OCI-LY7 (cell line): ENCODE measurements at places on chromosomes 13 and 19.

GRCh38 chr19:29545866-29546582 lies 20.2 kb downstream of the VSTM2B start:
- no peak for DNase-seq

DNA sequence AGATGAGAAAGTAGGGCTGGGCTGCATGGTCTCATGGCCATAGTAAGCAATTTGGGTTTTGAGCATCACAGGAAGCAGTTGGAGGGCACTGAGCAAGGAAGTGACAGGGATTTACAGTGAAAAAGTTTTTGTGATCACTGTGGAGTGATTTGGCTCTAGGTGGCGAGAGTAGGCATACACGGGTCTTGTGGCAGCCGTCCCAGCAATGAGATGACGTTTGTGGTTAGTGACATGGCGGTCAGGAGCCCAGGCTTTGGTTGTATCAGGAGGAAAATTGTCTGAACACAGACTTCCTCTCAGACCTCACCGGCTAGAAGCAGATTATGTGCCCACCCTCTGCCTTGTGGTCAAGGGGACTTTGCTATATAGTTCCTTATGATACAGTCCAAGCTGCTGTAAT lies 3.3 kb downstream of the ZNF444 start:
- no peak for DNase-seq

GRCh38 chr19:961866-962620 lies 22.1 kb upstream of the WDR18 start:
- no peak for DNase-seq

- no peak for DNase-seq
These were observed 1.4 kb upstream of the OR7G3 start for GRCh38 chr19:9128171-9128570.

DNA sequence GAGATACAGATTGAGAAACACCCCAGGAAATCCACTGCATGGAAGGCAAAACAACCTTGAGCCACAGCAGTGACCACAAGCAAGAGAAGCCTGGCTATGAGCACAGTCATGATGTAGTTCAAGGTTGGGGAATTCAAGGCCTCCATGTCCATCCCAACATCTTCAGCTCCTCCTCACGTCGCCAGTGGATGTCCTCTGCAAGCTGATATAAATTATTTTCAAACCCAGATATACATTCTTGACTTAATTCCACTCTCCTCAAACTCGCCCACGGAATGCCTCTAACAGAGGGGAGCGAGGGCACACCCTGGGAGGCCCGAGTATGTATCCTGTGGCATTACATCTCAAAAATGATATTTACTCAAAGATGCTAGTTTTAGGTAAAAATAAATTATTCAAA lies 105.5 kb downstream of the SHISA2 start:
- no peak for DNase-seq

- DNase-seq = no peak
These were observed 263.3 kb downstream of the COG6 start for GRCh38 chr13:39918620-39919236.

DNA sequence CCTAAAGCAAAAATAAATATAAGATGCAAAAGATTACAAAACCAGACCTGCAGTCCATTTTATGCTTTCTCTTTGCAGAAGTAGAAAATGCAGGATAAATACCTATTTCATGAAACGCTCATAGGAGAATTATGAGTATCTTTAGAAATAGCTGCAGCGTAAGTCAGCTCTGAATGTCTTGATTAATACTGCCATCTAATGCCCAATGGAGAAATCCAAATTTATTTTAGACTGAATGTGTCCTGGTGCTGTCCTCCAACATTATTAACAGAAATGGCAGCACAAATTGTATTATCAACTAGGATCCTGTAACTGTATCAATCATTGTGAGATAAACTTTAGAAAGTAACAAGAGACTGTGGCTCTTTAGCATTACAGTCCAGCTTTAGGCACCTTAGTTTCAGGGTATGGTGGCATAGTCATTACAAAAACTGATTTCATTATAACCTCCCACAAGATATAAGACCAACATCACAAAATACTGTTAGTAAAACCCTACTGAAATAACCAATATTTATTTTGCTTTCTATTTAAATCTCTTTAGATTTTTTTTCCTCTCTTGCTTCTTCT lies 162.1 kb upstream of the MIR17HG start:
- DNase-seq = peak; percentile 44

GRCh38 chr19:14779151-14779550 lies 791 bp upstream of the ADGRE2 start:
- DNase-seq = no peak

- DNase-seq = no peak
These were observed 14.4 kb upstream of the NPAS1 start for GRCh38 chr19:47005164-47005641.

DNA sequence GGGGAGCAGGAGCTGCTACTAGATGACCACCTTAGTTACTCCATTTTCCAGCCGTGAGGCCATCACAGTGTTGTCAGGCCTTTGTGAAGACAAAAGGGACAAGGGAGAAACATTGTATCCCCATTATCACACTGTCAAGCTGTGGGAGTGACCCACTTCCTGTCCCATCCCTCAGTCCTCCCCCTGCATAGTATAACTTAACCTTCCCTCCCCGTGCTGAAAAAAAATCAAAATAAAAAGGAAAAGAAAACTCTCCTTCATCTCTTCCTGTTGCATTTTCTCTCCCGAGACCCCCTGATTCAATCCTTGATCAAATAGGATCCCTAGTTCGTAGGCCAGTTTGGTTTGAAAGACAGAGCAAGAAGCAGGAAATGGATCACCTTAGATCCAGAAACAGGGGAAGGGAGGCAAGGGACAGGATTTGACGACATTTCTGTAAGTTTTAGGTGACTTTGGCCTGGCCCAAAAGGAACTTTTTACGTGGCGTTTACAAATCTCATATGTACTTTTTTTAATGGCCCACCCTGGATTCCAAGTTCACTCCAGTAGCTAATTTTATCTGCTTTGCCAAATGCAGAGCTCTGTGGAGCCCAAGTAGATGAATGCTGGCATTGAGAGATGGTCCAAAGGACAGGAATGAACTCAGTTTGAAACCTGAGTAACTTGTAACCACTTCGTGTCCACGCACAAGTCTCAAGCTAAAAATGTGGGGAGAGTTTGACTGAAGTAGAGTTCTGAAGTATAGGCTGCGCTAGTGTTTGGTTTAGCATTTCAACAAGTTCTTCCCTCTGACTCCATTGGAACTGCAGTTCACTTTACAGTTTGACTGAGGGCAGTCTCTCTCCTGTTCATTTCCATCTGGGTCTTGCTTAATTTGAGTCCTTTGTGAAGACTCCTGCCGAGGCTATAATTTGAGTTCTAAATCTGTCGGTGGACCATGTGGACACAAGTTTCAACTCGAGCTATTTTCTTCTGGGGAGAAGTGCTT lies 16.6 kb upstream of the GATAD2A start:
- DNase-seq = no peak

DNA sequence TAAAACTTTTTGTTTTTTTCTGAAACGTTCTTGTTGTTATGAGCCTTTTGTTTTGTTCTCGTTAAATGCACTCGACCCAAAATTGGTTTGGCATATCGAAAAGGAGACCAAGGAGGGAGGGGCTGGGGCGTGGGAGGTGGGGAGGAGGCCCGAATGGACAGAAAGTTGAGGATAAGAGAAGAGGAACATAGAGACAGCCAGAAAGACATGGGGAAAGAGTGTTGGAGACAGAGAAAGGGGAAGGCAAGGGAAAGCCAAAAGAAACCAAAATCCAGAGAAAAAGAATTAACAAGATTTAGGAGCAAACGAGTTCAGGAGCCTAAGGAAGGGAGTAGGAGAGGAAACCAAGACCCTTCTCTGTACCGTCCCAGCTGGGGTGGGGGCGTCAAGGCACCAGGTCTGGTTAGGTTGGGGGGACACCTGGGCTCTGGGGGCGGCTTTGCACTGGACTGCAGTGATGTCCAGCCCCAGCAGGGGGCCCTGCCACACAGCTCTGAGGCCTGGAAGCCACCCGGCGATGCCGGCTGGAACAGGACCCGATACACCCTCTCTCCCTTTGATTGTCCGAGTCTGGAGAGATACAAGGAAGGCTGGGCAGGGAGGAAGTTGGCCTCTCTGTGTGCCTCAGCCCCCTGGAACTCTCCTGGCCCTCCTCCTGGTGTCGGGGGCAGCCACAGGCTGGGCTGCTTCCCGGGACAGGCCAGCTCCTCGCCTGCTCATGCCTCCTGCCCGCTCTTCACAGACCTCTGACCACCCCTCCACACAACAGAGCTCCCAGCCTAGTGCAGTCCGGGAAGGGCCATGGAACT lies 11.6 kb upstream of the ASF1B start:
- DNase-seq = peak; percentile 33

DNA sequence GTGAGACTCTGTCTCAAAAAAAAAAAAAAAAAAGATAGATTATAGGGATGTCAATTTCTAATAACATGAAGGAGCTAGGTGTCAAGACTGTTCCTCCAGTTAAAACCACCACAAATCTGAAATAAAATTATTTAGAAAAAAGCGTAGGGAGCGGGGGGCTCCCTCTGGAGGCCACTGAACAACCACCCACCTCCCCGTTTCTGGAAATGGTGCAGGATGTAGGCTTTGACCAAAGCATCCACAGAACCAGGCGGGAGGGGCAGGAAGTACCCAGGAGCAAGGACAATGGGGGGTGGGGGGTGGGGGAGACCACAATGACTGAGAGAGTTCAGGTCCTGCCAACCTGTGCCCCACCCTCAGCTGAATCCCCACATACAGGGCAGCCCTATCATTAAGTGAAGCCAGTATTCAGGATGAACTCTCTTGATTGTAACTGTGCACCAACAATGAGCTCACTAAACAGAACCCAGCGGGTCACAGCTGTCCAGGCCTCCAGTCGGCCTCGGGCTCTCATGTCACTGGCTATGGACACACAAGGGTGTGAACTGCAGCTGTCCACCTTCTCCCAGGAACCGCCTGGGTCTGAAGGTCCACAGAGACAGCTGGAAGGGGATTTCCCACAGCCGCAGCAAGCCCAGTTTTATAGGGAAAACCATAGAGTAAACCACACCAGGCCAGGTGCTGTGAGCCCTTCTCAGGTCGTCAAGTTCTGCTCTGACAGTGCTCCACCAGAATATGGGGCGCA lies 6.6 kb downstream of the ZSCAN18 start:
- DNase-seq = no peak

- DNase-seq = no peak
These were observed 121.0 kb downstream of the PCDH20 start for GRCh38 chr13:61294467-61295191.

DNA sequence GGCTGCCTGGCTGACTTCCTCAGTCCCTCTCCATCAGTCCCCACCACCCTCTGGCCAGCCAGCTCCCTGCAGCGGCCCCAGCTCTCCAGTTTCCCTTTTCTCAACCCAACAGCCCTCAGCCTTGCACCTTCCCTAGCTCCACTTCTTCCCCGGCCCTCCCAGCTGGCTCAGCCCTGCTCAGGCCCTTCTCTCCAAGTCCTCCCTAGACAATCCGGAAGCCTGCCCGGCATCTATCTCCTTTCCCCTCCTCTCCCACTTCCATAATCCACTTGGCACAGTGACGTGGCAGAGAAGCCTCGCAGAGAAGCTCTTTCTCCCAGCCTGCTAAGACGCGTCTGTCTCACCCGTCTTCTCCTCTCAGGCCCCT lies 1.1 kb downstream of the UBXN6 start:
- DNase-seq = no peak

DNA sequence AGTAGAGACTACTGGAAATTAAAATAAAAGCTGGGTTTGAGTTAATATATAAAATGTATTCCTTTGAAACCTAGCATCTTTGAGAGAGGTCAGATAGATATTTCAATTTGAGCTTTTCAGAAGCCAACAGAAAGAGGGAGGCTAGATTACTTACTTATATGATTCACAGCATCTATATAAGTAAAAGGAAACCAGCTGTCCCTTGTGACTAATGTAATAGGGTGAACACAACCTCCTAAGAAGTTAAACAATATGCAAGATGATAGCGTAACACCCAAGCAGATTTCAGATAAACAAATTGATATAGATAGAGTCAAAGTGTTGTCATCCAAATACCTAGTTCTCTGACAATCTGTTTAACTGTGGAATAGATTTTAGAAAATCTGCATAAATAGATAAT lies 393.5 kb upstream of the GPC6 start:
- no peak for DNase-seq

DNA sequence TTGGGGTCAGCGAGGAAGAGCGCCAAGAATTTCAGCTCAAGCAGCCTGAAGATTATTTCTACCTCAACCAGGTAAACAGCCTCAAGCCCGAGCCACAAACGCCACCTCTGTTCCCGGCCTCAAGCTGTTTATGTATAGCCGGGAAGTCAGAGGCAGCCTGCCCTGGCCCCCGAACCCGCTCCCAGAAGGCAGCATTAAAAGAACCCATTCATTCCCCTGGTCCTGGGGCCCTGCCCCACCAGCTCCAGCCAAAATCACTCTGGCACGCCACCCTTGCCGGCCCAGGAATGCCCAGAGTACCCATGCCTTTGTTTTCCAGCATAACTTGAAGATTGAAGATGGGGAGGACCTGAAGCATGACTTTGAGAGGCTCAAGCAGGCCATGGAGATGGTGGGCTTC lies 61.2 kb upstream of the USE1 start:
- no peak for DNase-seq

DNA sequence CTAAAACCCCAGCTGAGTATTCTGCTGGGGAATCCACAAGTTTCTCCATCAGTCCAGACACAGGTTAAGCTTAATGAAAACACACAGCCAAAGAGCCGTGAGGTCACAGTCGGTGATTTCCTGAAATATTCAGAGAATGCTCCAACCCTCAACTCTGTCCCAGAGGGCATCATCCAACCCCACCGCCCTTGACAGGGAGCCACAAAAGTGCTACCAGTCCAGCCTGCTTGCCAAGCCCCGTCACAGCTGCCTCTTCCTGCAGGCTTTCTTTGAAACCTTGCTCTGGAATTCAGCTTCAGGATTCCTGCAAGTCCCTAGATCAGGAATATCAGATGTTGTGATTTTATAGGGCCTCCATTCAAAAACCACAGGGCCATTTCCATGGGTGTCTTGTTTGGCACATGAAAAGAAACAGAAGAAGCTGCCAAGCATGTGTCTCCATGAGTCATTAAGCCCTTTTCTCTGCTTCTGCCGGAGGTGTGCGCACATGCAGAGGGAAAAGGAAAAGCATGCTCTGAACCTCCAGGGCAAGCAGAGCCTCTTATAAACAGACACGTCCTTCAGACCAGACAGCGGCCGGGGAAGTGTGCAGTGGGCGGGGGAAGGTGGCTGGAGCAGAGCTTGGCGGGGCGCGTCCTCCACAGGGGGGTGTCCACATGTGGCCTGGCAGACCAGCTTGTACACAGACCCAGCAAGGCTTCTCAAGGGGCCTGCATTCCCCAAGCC lies 164.7 kb downstream of the KATNAL1 start:
- DNase-seq = no peak

DNA sequence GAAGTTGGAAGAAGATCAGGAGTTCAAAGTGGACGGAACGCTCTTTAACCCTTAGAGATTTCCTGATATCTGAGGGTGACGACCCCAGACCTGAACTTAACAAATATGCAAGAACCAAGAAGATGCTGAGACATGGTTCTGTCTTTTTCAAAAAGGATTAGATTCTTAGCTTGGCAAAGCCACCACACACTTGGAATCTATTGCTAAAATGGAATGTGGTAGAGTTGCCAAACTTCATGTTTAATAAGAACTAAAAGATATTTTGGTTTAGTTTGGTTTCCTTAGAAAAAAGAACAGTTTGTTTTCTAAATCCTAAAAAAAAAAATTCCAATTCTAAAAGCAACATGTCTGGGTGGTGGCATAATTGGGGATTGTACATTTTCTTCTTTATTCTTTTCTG lies 29.5 kb downstream of the UNC13A start:
- no peak for DNase-seq

- DNase-seq = no peak
These were observed 21.7 kb upstream of the C1QTNF9B start for GRCh38 chr13:23919006-23919405.
